ENCODE measurements at places on chromosomes 1 and 21. TPM values are rescaled to one million over a fixed set of nuclear protein-coding genes. Genes with fewer than 3 reads are reported as not detected.

Gene SUSD4
- 153 TPM for polyA plus RNA-seq

Gene NPHS2
- polyA plus RNA-seq: not detected

Gene SLC44A3
- polyA plus RNA-seq: 10.3 TPM

Gene MAP3K21
- 1.8 TPM for polyA plus RNA-seq

Gene SIK1
- polyA plus RNA-seq: 0.32 TPM

Gene PADI2
- 1.3 TPM for polyA plus RNA-seq

Gene SPRR2B
- polyA plus RNA-seq: not detected

Gene LAMTOR2
- 289 TPM for polyA plus RNA-seq

Gene ATP13A2
- 14.7 TPM for polyA plus RNA-seq
